D341Med (cell line): ENCODE measurements at places on chromosomes 12 and 14.

DNA sequence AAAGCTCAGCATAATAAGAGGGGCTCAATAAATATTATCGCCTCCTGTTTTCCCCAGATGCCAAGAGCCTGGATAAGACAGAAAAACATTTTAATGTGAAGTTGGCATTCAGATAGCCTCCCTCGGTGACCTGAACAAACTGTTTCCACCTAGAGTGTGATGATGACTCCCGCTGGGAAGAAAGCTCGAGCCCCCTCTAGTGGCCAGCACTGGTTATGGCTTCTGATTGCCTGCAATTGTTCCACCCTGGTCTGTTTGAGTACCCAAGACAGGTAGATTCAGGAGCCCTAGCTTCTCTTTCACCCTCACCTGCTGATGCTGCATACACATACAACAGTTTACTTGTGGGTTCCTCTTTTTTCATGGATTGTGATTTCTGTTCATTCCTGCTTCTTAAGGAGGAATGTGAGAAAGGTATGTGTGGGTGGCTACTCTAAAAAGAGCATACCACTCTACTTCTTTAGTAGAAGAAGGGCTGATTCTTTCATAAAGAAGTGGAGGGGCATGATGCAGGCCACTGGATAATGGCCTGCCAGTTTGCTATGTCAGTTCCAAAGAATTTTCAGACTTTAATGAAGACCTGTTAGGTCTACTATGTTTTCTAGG lies 6.4 kb downstream of the ERG28 start:
- peak; percentile 84 for DNase-seq

DNA sequence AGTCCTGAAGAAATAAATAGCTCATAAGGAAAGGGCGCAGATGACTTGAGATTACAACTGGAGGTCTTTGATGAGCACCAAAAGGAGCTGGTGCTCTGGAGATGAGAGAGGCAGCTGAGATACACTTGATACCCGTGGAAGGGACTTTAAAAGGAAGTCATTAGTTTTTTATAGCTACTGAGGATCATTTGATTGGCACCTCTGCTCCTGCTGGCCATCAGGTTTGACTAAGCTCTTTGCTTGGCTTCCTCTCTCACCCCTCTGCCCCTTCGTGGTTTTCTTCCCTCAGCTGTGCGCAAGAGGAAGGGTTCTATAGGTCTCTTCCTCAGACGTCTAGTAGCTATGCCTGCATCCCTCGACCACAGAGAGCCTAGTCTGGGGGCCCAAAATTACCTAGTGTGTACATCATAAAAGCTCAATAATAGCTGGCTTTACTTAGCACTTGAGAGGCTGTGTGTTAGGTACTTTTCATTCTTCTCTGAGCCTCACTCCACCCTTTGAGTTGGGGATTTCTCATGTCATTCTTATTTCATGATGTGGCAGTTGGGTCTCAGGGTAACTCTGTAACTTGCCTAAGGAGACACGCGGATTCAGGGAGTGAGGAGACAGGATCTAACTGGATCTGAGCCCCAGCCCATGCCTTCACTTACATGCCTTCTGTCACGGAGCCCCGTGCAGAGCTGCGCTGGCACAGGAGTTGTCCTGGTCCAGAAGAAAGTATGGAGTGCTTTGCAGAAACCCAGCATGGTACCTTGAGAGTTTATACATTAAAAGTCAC lies 68.4 kb upstream of the ASPG start:
- no peak for DNase-seq

DNA sequence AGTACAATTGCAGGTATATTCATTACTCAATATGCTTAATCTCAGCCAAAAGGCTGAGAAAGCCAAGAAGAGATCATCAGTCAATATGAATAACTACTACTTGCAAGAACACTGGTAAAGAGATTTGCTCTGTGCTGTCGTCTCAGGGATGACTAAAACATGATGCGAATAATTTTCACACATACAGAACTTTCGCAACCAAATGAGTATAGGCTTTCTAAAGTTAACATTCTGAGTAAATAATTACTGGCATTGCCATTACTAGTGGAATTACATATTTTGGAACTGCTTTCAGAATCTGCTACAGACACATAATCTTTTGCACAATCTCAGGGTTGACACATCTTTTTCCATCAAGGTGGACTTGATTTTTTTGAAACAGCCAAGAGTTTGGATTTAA lies 24.7 kb downstream of the NCKAP1L start:
- DNase-seq = no peak

GRCh38 chr12:62214846-62215245 lies 45.4 kb upstream of the USP15 start:
- no peak for DNase-seq

GRCh38 chr12:11825278-11825677 lies 175.8 kb downstream of the ETV6 start:
- DNase-seq = no peak

DNA sequence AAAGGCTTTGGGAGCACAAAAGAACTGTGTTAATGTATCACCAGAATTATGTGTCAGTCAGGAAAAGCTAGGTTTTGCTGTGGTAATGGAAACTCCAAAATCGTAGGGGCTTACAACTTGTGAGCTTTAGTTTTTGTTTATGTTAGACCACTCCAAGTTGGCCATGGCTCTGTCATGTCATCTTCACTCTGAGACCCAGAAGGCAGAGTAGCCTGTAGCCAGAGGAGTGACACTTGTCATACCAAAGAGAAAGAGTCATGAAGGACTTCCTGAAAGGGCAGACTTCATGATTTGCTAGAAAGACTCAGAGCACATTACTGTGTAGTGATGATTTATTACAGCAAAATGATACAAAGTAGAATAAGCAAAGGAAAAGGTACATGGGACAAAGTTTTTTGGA lies 133.6 kb upstream of the SSTR1 start:
- DNase-seq = no peak

DNA sequence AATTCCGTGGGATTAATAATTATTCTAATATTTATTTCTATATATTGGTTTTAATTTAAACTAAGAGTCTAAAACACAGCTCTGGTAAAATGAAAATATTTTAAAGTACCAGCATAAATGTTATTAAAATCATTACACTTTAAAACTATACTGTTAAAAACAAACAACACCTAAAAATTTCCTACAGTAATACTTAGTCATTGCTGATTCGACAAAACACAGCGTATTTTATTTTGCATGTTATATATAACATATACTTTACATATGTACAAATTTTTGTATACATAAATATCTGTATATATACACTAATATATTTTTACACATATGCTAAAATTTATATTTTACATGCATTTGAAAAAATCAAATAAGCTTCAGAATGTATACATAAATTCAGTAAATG lies 6.0 kb upstream of the PCNX4 start:
- no peak for DNase-seq

- no peak for DNase-seq
These were observed 18.6 kb upstream of the GPATCH2L start for GRCh38 chr14:76133103-76133502.

DNA sequence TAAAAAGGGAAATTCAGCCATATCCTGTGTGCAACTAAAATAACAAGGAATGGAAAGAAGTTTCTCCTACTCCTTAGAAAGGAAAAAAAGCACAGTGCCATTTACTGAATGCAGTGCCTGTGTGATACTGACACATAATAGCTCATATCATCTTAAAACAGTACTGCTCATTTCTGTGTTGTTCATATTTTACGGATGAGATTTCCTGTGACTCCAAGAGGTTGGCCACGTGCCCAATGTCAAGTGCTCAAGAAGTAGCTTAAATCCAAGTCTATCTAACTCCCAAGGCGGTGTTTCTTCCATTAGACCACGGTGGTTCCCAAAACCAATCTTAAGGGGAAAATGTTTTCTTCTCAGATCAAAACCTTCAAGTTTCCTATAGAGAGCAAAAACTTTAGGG lies 20.0 kb downstream of the MAP3K9 start:
- no peak for DNase-seq

DNA sequence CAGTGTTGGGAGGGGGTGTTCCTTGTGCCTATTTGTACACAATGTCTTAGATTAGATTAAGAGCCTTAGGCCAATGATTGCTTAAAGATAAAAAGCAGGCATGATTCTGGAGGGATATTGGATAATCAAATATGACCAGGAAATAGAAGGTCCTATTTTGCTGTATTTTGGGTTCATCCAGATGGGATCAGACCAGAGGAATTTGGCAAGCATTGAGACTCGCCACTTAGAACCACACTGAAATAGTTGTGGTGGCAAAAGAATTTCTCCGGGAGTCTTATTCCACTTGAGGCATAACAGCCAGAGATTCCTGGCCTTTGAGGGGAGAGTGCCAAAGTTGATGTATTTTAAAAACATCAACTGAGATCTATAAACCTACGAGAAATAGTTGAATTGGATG lies 327.2 kb downstream of the RAD51B start:
- DNase-seq = no peak

GRCh38 chr14:31484754-31485153 lies 3.1 kb downstream of the GPR33 start:
- no peak for DNase-seq

- no peak for DNase-seq
These were observed 17.8 kb downstream of the AK7 start for GRCh38 chr14:96409701-96410100.

DNA sequence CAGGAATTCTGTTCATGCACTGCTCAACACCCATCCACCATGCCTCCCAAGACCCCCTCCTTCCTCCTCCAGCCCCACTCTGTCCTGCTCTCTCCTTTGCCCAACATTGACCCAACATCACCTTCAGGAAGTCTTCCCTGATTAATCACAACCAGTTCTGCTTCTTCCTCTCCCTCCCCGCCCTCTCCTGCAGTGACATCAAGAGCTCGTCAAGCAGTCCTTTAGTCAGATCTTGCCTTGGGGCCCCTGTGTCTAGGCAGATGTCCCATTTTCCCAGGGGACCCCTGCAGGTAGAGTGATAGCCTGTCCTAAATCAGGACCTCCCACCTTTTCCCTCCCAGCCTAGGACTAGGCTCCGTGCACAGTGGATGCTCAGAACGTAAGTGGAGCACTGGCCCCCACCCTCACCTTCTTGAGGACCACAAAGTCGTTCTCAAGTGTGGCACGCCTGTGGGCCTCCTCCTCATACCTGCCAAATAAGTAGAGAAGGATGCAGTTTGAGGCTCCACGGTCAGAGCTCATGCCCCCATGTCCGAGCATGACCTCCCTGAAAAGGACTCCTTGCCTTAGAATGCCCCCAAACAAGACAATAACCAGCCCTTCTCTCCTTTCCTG lies 2.3 kb downstream of the KRT78 start:
- no peak for DNase-seq

GRCh38 chr14:73997944-73998447 lies 21.1 kb downstream of the ENTPD5 start:
- DNase-seq = no peak

DNA sequence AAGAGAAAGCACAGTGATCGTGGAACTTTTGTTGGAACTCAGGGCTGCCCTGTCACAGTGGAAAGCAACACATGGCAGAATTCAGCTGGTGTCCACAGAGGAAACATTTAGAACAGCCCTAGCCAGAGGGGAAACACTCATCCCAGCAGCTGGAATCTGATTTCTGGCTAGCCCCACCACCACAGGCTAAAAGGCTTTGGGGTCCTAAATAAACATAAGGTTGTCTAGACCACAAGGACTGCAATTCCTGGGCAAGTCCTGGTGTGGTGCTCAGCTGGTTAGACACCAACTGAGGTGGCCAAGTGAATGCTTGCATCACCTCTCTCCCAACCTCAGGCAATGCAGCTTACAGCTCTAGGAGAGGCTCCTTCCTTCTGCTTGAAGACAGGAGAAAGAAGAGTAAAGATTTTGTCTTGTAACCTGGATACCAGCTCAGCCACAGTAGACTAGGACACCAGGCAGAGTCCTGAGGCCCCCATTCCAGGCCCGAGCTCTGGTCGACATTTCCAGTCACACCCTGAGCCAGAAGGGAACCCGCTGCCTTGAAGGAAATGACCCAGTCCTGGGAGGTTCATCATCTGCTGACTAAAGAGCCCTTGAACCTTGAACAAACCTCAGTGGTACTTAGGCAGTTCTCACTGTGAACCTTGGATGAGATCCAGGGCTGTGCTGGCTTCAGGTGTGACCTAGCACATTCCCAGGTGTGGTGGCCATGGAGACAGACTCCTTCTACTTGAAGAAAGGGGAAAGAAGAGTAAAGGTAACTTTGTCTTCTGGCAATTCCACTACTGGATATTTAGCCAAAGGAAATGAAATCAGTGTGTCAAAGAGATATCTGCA lies 85.4 kb upstream of the PLXNC1 start:
- DNase-seq = no peak

DNA sequence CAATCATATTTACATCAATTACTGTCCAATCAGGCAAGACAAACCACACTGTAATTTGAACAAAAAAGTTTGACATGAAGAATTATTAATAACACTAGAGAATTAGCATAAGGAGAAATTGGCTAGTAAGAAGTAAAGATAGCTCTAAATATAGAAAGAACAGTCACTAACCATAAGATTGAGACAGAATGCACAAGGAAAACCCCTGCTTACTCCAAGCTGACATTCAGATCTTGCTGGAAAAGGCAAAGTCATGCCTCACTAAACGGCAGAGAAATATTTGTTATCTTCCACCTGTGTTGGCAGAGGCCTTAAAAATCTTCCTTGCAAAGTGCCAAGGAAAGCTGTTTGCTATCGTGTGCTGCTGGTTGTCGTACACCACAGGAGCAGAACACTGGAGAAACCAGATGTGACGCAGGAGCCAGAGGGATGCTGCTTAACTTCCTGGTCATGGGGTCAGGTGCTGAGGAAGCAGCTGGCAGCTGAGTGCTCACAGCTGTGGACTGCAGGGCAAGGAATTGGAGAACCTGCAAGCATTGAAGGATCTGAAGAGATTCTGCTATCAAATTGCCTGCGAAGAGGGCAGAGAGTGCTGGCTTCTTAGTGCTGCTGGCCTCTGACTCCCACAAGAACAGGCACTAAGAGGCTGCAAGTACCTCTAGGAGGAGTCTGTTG lies 1323.3 kb downstream of the LRFN5 start:
- no peak for DNase-seq

GRCh38 chr14:99436247-99437180 lies 44.1 kb downstream of the SETD3 start:
- no peak for DNase-seq

DNA sequence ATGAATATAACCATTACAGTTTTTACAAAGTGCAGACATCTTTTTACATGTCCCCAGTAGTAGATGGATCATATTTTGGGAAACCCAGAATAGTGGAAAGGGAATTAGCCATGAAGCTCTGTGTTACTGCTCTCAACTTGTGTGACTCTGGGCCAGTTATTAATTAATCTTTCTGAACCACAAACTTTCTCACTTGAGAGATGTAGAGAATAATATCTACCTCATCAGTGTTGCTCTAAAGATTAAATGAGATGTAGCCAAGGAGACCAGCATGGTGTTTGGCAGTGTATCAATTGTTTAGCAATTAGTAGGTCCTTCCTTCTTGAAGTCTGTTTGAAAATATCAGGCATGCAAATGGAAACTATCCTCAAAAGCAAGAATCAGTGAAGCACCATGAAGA lies 169.2 kb downstream of the TMTC2 start:
- no peak for DNase-seq

GRCh38 chr12:15597125-15597830 lies 191.9 kb downstream of the EPS8 start:
- DNase-seq = no peak
